Liver (tissue), 10 donors: ENCODE measurements at places on chromosomes 3 and 15. TPM values are rescaled to one million over a fixed set of nuclear protein-coding genes. Genes with fewer than 3 reads are reported as not detected.

The SLC28A1 gene
- 0.09 TPM for total RNA-seq

The ACTRT3 gene
- total RNA-seq: 2.3 TPM

The ZNF80 gene
- total RNA-seq: not detected

The FHIT gene
- 2.1 TPM for total RNA-seq

- H3K4me1 ChIP-seq: no peaks in the 10 kb centered on the region
- peaks cover 6% of the 10 kb centered on the region for H3K36me3 ChIP-seq
- no peak overlapping the region for H3K4me3 ChIP-seq
- no peaks in the 10 kb centered on the region for H3K27me3 ChIP-seq
- DNase-seq: no peak
- H3K27ac ChIP-seq: peak overlapping the region; percentile 0
Observed at GRCh38 chr15:101641894-101642293, 10.3 kb downstream of the TM2D3 start.

- no peak overlapping the region for H3K27ac ChIP-seq
- H3K27me3 ChIP-seq: no peaks in the 10 kb centered on the region
- DNase-seq: no peak
- no peak overlapping the region for H3K4me3 ChIP-seq
- H3K4me1 ChIP-seq: no peaks in the 10 kb centered on the region
Observed at GRCh38 chr15:41860049-41860828, 21.6 kb downstream of the PLA2G4B start.

DNA sequence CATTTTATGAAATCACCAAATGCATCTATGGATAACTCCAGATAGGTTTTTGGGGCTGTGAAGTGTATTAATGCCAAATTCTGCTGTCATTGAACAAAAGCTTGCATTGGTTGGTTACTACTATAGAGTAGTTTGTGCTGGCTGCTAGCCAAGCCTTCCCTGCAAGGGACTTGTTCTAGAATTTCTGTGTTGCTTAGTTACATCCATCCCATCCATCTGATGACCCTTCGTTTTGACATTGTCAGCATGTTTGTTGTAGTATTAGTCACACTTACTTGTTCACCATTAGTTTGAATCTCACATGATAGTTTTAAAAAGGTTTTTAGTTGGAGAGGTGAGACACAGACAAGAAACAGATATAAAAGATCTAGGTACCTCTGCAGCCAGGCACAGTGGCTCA is 7.0 kb upstream of the NIPA2 start:
- DNase-seq: no peak
- H3K4me1 ChIP-seq: no peaks in the 10 kb centered on the region
- no peak overlapping the region for H3K4me3 ChIP-seq
- no peaks in the 10 kb centered on the region for H3K36me3 ChIP-seq

- no peak overlapping the region for H3K4me3 ChIP-seq
- H3K27me3 ChIP-seq: no peaks in the 10 kb centered on the region
- no peaks in the 10 kb centered on the region for H3K36me3 ChIP-seq
- DNase-seq: no peak
- no peaks in the 10 kb centered on the region for H3K4me1 ChIP-seq
- no peak overlapping the region for H3K27ac ChIP-seq
Observed at GRCh38 chr15:46077220-46077619, 442.4 kb downstream of the SQOR start.

- no peaks in the 10 kb centered on the region for H3K36me3 ChIP-seq
- H3K4me3 ChIP-seq: no peak overlapping the region
- no peaks in the 10 kb centered on the region for H3K27me3 ChIP-seq
- DNase-seq: no peak
- H3K4me1 ChIP-seq: no peaks in the 10 kb centered on the region
Observed at GRCh38 chr3:135528413-135529015, 437.0 kb upstream of the PPP2R3A start.

DNA sequence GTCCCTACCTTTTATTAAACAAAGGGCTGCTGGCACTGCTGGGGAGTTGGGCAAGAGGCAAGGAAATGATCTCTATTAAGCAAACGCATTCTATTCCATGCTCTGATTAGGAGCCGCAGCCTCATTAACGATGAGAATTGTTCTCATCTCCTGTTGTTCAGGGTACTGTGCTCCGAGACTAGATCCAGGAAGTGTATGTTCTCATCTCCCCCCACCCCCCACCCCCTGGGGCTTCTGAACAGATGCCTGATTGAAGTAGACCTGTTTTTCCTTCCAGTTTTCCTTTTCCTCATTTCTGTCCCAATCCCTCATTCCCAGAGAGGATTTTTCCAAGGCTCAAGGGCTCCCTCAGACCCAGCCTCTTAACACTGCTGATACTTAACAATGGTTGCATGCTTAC is 81.6 kb upstream of the FEZF2 start:
- H3K27ac ChIP-seq: no peak overlapping the region
- H3K4me1 ChIP-seq: no peaks in the 10 kb centered on the region
- no peaks in the 10 kb centered on the region for H3K27me3 ChIP-seq
- H3K36me3 ChIP-seq: no peaks in the 10 kb centered on the region
- H3K4me3 ChIP-seq: no peak overlapping the region
- DNase-seq: no peak

DNA sequence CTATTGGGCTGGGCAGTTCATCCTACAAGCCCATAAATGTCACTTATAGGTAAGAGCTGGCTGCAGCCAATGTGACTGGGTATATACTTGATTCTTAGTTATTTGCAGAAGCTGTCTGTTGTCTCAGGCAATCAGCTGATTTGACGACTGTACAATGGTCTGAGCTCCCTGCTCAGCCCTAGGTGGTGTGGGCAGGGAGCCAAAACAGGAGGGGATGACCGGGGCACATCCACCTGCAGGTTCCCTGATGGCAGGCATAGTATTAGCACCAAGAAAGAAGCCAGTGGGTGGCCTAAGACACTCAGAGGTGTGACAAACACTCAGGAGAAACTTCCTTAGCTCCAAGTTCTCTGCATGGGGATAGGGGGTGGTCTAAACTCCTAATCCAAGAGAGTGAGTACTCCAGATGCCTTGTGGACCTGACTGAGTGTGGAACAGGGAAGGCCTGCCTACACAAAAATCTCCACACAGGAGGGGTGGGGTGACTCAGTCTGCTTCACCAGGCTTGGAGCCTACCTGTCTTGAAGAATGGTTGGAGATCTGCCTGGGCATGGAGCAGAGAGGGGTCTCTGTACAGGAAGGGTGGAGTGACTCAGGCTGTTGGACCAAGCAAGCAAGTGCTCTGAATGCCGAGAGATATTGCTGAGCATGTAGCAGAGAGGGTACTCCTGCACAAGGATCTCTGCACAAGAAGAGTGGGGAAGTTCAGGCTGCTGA is 690.4 kb upstream of the NAALADL2 start:
- H3K27me3 ChIP-seq: no peaks in the 10 kb centered on the region
- no peak overlapping the region for H3K27ac ChIP-seq
- H3K4me1 ChIP-seq: no peaks in the 10 kb centered on the region
- DNase-seq: no peak
- H3K4me3 ChIP-seq: no peak overlapping the region
- no peaks in the 10 kb centered on the region for H3K36me3 ChIP-seq

GRCh38 chr3:52372822-52373504 is 56.8 kb downstream of the DNAH1 start:
- H3K27me3 ChIP-seq: no peaks in the 10 kb centered on the region
- DNase-seq: peak; percentile 46
- peaks cover 30% of the 10 kb centered on the region for H3K36me3 ChIP-seq
- H3K27ac ChIP-seq: no peak overlapping the region
- H3K4me1 ChIP-seq: no peaks in the 10 kb centered on the region
- no peak overlapping the region for H3K4me3 ChIP-seq

DNA sequence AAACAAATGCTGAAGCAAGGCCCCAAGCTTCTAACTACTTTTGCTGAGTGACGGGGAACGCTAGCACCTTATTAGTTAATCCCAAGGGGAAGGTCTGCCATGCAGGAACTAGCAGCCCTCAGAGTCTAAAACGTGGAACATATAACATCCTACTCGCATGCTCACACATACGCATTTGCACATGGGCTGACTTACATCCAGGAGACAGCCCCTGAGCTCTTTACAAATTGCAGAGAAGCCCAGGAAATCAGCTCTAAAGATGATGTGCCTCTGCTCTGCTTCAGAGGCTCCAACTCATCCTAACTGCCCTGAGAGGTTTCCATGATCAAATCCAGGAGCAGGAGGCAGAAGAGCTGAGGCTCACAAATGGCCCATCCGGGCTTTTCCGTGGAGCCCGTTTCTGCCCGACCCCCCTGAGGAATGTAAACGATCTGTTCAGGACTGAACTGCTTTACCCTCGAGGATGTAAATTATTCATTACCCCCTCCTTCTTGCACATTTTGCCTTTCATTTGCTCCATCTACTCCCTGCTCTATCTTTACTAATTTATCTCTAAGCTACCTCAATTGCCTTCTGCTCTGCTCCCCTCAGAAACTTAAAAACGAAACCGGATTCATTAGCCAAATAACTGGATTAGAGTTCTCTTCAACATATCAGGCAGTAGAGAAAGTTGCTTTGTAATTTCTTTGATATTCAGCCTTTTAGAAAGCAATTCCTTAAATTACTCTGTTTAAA is 141.9 kb upstream of the CCDC54 start:
- no peaks in the 10 kb centered on the region for H3K27me3 ChIP-seq
- no peak overlapping the region for H3K27ac ChIP-seq
- DNase-seq: no peak
- peaks cover 6% of the 10 kb centered on the region for H3K4me1 ChIP-seq

- H3K27ac ChIP-seq: peak overlapping the region; percentile 7
- no peak overlapping the region for H3K4me3 ChIP-seq
- peaks cover 68% of the 10 kb centered on the region for H3K4me1 ChIP-seq
- DNase-seq: no peak
Observed at GRCh38 chr3:126461450-126462070, 14.1 kb downstream of the ZXDC start.

DNA sequence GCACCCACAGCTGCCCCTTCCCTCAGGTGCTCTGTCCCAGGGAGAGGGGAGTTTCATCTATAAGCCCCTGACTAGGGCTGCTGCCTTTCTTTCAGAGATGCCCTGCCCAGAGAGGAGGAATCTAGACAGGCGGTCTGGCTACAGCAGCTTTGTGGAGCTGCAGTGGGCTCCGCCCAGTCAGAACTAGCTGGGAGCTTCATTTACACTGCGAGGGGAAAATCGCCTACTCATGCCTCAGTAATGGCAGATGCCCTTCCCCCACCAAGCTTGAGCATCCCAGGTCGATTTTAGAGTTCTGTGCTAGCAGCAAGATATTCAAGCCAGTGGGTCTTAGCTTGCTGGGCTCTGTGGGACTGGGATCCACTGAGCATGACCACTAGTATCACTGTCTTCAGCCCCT is 181.2 kb upstream of the RARB start:
- no peak overlapping the region for H3K27ac ChIP-seq
- DNase-seq: no peak
- H3K27me3 ChIP-seq: no peaks in the 10 kb centered on the region
- H3K4me1 ChIP-seq: no peaks in the 10 kb centered on the region
- H3K4me3 ChIP-seq: no peak overlapping the region

DNA sequence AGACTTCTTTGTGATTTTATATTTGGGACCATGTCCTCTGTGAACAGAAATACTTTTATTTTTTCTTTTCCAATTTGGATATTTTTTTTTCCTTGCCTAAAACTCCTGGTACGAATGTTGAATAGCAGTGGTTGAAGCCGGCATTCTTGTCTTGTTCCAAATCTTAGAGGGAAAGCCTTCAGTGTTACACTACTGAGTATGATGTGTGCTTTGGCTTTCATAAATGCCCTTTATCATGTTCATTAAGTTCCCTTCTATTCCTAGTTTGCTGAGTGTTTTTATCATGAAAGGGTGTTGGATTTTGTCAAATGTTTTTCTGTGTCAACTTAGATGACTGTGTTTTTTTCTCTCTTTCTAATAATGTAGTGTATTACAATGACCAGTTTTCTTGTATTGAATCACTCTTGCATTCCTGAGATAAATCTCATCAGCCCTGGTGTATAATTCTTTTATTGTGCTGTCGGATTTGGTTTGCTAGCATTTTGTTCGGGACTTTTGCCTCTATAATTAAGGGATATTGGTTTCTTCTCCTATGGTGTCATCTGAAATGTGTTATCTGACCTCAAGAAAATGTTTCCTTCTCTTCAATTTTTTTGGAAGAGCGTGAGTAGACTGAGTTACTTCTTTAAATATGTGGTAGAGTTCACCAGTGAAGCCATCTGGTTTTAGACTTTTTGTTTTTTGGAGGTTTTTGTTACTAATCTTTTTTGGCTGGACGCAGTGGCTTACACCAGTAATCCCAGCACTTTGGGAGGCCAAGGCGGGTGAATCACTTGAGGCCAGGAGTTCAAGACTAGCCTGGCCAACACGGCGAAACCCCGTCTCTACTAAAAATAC is 33.3 kb downstream of the MAP1A start:
- H3K4me1 ChIP-seq: no peaks in the 10 kb centered on the region
- no peak overlapping the region for H3K4me3 ChIP-seq
- H3K27me3 ChIP-seq: no peaks in the 10 kb centered on the region
- DNase-seq: no peak
- H3K27ac ChIP-seq: no peak overlapping the region
- no peaks in the 10 kb centered on the region for H3K36me3 ChIP-seq

GRCh38 chr3:44318891-44319311 is 19.7 kb upstream of the TCAIM start:
- peaks cover 2% of the 10 kb centered on the region for H3K4me1 ChIP-seq
- H3K4me3 ChIP-seq: no peak overlapping the region
- no peak for DNase-seq
- H3K27ac ChIP-seq: no peak overlapping the region

DNA sequence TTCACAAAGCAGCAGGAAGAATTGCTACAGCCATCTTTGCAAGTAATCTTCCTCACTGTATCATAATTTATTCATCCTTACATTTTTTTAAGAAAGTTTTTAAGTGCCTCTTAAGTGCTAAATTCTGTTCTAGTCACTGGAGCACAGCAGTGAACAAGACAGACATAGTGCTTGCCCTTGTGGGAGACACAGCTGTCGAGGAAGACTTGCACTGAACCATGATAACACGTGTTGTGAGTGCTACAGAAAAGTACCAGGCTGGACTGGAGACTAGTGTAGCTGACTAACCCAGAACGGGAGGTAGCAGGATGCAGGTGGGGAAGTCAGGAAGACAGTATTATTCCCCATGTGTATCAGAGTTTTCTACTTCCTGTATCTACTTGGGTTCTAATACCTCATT is 300.6 kb downstream of the TBL1XR1 start:
- no peaks in the 10 kb centered on the region for H3K4me1 ChIP-seq
- no peak for DNase-seq
- H3K27ac ChIP-seq: no peak overlapping the region
- H3K27me3 ChIP-seq: no peaks in the 10 kb centered on the region

DNA sequence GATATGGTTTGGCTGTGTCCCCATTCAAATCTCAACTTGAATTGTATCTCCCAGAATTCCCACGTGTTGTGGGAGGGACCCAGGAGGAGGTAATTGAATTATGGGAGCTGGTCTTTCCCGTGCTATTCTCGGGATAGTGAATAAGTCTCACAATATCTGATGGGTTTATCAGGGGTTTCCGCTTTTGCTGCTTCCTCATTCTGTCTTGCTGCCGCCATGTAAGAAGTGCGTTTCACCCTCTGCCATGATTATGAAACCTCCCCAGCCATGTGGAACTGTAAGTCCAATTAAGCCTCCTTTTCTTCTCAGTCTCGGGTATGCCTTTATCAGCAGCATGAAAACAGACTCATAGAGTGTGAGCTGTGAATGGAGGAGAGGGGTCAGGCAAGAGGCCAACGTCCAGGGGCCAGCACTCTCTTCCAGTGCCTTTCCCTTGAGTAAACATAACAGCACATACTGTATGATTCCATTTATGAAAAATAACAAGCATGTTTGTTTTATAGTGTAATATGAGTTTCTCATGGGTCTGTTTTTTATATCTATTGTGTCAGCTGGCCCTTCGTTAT is 16.3 kb upstream of the LCTL start:
- H3K27me3 ChIP-seq: no peaks in the 10 kb centered on the region
- DNase-seq: no peak
- H3K4me3 ChIP-seq: peak overlapping the region; percentile 0
- no peaks in the 10 kb centered on the region for H3K4me1 ChIP-seq
- no peaks in the 10 kb centered on the region for H3K36me3 ChIP-seq
